NCI-H1694 (cell line): ENCODE measurements at places on chromosomes 7 and 10.

DNA sequence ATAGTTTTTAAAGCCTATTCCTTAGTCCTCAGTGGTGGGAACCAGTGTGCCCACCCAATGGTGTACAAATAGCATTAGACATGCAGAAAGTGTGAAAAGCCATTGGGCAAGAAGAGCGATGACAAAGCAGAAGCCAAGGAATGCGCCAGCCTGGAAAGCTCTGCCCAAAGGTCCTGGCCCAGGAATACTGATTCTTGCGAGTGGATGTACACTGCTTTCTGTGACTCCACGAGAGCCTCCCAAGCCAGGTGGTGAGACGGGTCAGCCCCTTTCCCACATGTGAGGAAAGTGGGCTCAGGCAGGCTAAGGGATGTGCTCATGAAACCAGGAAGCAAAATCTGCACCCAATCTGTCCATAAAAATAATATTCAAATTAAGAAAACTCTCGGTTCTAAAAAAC, 106.6 kb downstream of the ADCY1 start:
- DNase-seq, result no peak

DNA sequence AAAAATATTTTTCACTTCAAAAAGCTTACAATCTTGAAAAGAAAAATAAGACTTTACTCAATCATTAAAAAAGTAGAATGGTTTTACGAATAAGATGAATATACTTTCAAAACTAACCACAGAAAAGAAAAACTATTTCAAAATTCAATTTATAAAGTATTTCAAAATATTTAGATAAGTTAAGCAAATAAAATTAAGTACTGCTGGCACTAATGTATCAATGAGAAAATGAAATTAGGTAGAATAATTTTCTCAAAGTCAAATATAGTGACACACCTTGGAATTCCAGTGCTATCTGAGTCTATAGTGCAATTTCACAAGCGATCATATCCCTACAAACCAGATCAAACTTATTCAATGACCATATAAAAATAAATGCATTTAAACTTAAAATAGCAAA, 109.8 kb upstream of the SEMA3A start:
- no peak for DNase-seq

DNA sequence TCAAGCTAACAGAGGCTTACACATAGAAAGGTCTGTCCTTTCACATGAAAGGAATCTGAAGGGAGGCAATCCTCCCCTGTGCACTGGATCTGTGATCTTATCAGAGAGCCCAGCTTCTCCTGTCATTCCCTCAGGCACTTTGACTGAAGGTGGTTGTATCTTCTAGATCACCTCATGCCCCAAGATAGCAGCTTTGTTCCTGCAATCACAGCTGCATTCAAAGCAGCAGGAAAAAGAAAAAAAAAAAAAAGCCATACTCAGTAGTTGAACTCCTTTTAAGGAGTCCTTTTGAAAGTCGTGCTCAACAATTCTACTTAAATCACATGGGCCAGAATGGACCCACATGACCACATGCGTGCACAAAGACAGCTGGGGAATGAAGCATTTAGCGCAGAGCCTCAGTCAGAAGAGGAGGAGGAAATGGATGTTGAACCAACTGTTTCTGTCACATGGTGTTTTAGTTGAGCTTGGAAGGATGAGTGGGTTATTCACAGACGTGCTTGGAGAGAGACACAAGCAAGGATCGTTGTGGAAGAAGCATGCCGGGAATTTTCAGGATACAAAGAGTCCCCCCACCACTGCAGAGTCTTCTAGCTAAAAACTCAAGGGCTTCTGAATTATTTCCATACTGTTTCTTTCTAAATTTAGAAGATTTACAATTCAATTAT, 13.0 kb upstream of the PFKP start:
- no peak for DNase-seq

DNA sequence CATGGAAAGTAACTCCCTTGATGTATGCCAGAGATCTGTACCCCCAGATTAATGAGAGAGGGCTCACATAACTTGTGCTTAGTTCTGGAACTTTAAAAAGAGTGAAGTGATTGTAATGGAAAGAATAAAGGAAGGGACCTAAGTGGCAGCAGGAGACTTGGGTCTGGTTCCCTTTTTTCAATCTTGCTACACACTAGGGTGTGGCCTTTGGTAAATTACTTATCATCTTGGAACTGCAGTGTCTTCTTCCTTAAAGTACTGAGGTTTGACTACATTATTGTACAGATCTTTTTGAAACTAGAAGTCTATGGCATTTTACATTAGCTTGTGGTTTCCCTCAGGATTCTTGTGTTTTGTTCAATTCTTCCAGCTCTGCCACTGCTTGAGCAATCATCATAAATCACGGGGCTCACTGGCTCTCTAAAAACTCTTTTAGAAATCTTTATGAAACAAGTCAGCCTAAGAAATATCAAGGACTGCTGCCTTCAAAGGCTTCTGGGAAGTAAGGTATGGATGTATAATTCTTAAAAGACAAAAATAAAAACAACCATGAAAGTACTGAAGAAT, 22.5 kb upstream of the CHRM2 start:
- DNase-seq, result no peak

DNA sequence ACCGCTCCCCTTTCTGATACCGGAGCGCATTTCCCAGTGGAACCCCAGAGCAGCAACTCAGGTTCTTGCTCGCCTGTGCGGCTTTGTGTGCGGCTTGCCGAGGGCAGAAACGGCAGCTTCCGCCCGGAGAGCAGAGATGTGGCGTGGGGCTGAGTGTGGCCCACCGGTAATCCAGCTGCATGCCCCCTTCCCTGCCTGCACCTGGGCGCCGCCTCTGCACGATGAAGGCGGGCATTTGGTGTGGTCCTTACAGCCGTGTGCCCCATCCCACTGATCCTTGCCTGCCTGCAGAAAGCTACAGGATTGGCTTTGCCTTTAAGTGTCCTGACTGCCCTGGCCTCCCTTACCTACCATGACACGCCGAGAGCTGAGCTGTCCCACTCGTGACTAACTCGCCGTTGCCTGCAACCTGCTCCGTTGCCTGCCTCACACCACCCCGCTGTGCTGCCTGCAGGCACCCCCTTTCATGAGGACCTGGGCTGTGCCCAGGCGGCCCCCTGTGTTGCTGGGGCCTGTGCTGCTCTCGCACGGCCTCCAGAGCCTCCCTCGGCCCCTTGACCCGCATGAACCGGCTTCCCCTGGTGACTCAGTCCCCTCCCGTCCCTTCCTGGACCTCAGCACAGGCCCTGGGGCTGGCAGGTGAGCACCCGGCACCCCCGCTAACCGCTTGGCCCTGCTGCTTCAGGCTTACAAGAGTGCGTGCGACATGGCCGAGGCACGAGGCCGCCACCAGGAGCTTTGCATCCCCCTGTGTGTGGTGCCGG, 48.0 kb downstream of the PITRM1 start:
- no peak for DNase-seq

- no peak for DNase-seq
Measured at GRCh38 chr7:61576-62360, 130.6 kb upstream of the FAM20C start.

GRCh38 chr7:67620216-67620933, 623.7 kb downstream of the TYW1 start:
- no peak for DNase-seq

- DNase-seq, result no peak
Measured at GRCh38 chr7:26862834-26863233, 1.6 kb downstream of the SKAP2 start.

- DNase-seq, result no peak
Measured at GRCh38 chr7:159015454-159016410, 128.9 kb downstream of the VIPR2 start.

DNA sequence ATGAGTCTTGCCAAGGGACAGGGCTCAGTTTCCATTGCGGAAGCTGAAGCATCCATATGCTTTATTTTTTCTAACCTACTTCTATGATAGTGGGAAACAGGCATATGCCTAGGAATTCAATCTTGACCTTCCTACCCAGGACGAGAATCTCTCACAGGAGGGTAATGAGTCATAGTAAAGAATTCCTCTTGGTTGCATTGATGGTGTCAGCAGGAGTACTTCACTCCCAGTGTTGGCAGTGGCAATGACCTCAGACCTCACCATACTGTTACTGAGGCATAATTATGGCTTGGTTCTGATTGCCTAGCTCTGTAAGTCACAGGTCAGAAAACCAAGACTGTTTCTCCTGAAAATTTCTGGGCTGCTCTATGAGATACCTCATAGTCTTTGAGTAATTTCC, 552.9 kb downstream of the ARL4A start:
- DNase-seq, result no peak

DNA sequence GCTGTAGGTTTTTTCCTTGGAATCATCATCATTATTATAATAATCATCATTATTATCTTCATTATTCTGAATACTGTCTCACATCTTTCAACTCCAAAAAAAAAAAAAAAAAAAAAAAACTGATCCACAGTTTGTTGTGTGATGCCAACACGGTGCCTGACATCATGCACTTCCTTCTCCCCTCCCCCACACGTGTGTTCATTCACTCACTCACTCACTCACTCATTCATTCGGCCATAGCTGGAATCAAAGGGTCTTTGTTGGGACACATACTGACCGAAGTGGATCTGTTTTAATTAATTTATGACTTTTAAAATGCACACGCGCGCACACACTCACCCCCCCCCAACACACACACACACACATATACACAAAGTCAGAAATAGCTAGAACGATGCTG, 177.8 kb downstream of the PIP4K2A start:
- no peak for DNase-seq

DNA sequence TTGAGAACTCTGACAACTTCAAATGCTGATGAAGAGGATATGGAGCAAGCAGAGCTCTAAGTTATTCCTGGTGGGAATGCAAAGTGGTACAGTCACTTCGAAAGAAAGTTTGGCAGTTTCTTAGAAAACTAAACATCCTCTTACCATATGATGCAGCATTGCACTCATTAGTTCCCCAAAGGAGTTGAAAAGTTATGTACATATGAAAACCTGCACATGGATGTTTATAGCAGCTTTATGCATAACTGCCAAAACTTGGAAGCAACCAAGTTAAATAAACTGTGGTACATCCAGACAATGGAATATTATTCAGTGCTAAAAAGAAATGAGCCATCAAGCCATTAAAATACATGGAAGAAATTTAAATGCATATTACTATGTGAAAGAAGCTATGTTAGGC, 779.3 kb upstream of the COBL start:
- no peak for DNase-seq

DNA sequence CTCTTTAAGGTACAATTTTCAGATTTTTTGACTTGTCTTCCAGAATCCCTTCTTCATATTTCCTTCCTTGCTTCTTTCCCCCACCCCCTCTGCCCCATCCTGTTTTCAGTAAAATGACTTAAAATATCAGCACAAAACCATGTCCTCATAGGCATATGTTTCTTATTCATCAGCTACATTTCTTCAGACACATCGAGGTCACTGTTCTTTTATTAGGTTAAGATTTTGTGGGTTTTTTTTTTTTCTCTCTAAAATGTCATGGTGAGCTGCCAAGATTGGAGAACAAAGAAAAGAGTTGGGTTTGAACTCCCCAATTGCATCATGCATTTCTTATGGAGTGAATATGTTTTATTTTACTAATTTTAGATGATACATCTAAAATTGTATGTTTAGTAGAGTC, 35.8 kb downstream of the LAMB4 start:
- DNase-seq, result no peak

- no peak for DNase-seq
Measured at GRCh38 chr7:135714534-135715009, 13.4 kb downstream of the SLC13A4 start.

DNA sequence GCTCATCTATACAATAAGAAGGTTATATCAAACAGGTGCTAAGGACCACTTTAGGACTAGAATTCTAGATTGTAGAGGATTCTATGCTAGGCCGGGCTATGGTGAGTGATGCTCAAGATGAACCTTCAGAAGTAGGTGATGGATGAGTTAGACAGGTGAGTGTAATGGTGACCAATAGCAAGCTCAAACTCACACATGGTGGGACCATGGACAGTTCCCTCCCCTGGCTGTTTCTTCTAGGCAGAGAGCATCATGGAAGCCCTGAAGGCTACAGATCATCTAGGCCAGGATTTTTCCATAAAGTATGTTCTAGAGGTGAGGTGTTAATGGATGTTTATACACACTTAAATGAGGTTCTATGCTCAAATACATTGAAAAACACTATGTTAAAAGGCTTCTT, 162.2 kb upstream of the WDR11 start:
- no peak for DNase-seq

DNA sequence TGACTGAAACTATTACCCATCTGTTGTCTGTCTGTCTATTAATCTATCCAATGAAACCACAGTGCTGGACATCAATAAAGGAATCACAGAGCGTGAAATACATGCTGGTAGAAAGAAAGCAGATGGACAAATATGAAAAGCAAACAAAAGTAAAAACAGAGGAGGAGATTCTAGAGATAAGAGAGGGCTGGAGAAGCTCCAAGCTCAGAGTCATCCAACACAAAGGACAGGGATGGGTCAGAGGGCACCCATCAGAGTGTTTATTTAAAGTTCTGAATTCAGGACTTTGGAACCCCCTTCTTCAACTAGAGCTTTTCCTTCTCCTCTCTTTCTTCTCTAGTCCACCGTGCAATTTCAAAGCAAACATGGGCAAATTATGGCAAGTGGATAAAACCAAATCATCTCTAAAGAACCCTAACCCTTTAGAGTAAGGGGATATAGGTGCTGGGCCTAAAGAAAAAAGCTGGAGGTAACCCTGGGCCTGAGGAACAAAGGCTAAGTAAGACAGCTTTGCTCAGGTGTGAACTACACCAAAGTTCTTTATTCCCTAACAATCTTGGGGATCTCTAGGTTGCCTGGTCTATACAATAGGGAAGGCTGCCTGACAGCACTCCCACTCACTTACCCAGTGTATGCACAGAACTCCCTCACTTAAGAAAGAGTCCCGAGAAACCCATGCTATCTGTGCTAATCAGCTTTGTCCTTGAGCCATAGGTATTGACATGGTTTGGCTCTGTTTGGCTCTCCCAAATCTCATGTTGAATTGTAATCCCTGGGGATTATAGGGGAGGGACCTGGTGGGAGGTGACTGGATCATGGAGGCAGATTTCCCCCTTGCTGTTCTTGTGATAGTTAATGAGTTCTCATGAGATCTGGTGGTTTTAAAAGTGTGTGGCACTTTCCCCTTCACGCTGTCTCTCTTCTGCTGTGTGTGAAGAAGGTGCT, 97.0 kb downstream of the BAMBI start:
- no peak for DNase-seq

GRCh38 chr7:131843898-131844331, 287.5 kb upstream of the PODXL start:
- DNase-seq, result peak; percentile 59

- no peak for DNase-seq
Measured at GRCh38 chr7:130853503-130854279, 119.7 kb upstream of the KLF14 start.

- DNase-seq, result no peak
Measured at GRCh38 chr7:117202511-117202910, 120.3 kb downstream of the WNT2 start.

GRCh38 chr10:69224862-69225657, 4.9 kb downstream of the HKDC1 start:
- no peak for DNase-seq

DNA sequence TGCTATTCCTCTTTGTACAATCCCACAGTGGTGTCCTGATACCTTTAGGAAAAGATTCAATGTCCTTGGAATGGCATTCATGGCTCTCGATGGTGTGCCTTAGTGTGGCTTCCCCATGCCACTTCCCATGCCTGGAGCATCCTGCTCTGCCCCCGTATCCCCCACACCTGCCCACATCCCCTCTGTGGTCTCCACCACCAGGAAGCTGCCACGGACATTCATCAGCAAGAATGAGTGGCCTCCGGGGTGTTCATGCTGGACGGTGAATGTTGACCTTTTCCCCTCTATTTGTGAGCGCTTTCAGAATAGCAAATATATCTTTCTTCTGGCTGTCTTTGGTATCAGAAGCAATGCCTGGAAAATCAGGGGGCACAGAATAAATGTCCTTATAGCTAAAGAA, 262.0 kb upstream of the NRP1 start:
- no peak for DNase-seq

GRCh38 chr7:141016349-141016748, 1.6 kb upstream of the MRPS33 start:
- DNase-seq, result no peak
